ENCODE measurements at places on chromosomes 7 and 10. TPM values are rescaled to one million over a fixed set of nuclear protein-coding genes. Genes with fewer than 3 reads are reported as not detected.

DNA sequence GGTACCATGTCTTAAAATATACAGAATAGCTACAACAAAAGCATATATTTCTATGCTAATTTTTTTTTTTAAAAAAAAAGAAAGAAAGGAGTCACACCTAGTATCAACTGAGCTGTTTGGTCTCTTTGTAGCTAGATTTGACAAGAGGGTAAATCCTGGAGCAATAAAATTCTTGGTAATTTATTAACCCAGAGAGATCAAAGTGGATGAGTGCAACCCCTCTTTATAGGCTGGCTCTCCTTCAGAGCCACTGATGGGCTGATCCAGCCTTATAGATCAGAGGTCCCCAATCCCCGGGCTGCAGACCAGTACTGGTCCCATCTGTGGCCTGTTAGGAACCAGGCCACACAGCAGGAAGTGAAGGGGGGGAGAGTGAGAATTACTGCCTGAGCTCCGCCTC is 19.8 kb upstream of the MRLN start:
- DNase-seq, result no peak

DNA sequence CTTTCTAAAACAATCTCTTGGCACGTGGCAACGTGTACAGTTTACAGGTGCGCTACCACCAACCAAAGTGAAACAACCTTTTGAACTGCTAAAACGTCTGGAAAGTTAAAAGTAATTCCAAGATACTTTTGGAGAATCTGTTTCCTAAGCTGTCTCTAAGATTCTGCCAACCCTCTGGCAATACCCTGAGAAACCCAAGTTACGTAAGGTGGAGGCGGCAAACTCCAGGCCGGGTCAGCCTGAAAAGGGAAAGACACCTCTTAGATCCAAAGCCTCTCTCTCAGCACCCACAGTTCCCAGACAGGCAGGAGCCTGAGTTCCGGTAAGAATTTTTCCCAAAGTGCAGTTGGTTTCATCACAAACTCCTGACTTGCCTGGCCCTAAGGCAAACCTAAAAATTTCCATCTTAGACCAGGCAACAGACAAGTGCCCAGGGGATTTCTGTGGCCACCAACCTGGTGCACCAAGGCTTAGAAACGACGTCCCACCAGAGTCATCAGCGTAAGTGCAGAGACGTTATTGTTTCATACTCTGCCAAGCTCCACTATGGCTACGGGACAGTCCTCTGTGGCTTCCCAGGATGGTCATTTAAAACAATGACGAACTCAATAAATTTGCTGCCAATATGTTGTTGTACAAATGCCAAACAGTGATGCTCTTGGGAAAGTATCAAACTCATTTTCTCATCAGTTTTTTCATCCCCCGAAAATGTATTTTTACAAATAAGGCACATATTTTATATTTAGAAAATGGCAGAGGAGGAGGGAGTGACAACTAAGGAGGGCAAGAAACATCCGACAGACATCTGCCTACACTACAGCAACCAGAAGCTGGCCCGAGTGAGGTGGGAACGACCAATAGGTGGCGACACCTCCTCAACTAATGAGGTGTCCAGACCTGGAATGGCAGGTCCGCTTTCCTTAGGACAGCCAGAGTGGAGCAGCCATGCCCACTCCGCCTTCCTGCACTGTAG is 205.8 kb upstream of the FRMD4A start:
- peak; percentile 95 for DNase-seq

Gene CALML3
- not detected for total RNA-seq

- no peak for DNase-seq
Observed at GRCh38 chr7:121882731-121883130, 9.8 kb downstream of the PTPRZ1 start.

- peak; percentile 95 for DNase-seq
Observed at GRCh38 chr10:132961787-132962622, 19.6 kb upstream of the CFAP46 start.

Gene DOCK1
- total RNA-seq, result 72.9 TPM

- DNase-seq, result no peak
Observed at GRCh38 chr7:16691241-16691640, 45.3 kb downstream of the BZW2 start.

DNA sequence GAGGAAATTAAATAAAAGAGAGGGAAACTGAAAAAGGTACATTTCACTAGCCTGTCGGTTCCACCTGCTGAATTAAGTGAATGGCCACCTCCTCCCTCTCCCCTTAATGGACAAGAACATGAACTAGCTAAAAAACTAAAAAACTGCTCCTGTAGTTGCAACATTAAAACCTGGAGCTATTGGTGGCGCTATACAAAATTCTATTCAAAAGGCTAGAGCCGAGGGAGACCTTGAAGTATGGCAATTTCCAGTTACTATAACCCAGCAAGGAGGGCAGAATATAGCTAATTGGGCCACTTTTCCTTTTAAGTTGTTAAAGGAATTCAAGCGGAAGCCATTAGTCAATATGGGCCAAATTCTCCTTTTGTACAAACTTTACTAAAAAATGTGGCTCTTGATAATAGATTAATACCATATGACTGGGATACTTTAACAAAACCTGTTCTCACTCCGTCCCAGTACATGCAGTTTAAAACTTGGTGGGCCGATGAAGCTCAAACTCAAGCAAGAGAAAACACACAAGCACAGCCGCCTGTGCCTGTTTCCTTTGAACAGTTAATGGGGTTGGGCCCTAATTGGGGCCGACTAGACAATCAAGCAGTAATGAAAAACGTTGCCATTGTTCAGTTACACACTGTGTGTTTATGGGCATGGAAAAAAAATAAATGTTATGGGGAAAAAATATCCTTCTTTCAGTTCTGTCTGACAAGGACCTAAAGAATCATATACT is 6.5 kb upstream of the CHST3 start:
- DNase-seq, result no peak

- peak; percentile 64 for DNase-seq
Observed at GRCh38 chr7:98872328-98872924, 2.6 kb upstream of the TMEM130 start.

DNA sequence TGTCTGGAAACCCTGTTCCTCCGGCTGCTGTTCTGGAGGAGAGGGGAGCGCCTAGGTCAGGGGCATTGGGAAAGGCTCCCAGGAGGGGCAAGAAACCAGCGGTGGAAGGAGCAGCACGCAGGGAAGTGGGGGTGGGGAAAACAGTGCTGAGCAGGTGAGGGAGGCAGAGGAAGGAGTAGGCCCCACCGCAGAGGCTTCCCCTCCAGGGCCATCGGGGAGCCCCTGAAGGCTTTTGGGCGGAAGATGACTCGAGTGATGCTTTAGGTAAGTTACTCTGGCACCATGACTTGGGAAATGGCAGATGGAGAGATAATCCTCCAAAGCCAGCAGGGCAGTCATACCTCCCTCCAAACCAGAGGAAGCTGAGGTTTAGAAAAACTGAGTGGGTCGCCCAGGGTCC is 106.5 kb upstream of the ANLN start:
- peak; percentile 55 for DNase-seq

DNA sequence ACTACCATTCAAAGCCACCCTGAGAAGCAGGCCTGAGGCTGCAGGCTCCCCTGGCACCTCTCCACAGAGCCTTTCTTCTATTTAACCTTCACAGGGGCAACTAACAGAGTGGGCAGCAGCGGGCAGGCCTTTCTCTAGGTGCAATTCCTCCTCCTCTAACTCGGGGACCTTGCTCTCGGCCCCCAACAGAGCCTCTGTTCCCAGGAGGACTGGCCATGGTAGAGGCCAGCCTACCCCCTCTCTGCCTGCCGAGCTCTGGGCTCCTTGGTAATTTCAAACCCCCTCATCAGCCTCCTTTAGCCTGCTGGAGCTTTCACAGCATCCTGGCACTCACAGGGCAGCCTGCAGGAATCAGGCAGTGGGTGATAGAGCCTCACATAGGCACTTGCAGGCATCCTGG is 920.8 kb upstream of the ZNF722 start:
- no peak for DNase-seq

GRCh38 chr10:88512599-88512998 is 70.5 kb downstream of the RNLS start:
- no peak for DNase-seq

DNA sequence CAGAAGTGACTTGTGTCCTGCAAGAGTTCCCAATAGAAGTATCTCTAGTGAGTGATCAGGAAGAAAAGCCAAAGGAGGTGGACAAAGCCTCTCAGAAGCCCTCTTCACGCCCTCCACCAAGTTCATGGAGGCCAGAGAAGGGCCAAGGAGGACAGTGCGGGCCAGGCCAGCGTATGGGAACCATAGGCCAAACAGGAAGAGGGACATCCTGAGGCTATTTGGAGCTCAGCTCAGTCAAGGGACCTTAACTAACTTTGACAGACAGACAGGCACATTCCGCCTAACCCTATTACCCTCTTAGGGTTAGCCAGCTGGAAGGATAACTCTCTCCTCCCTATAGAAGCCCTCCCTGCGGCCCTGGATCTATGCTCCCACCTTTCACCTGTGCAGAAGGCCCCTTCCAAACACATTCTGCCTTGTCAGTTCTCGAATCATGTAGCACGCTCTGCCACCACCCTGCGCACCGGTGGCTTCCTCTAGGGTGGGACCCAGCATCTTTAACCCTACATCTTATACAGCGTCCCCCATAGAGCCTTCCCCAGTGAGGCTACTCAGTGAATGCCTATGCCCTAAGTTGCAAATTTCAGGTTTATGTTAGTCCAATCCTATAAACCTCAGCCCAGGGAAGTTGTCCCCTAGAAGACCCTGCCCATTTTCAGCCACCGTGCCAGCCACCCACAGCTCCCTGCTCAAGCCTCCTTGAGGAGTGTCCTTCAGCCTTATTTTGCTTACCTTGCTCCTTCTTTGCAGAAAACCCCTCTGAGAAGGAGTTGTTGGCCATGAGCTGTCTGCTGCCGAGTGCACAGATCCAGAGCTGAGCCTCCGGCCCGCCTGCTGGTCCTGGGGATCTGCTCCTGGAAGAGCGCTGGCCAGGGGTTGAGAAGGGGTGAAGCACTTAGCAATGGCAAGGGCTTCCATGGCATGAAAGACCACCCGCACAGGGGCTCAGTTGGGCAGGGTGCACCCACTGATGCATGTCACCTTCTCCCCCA is 36.9 kb downstream of the FRMPD2 start:
- DNase-seq, result no peak

GRCh38 chr7:107810626-107811025 is 7.6 kb upstream of the SLC26A3 start:
- DNase-seq, result peak; percentile 45

DNA sequence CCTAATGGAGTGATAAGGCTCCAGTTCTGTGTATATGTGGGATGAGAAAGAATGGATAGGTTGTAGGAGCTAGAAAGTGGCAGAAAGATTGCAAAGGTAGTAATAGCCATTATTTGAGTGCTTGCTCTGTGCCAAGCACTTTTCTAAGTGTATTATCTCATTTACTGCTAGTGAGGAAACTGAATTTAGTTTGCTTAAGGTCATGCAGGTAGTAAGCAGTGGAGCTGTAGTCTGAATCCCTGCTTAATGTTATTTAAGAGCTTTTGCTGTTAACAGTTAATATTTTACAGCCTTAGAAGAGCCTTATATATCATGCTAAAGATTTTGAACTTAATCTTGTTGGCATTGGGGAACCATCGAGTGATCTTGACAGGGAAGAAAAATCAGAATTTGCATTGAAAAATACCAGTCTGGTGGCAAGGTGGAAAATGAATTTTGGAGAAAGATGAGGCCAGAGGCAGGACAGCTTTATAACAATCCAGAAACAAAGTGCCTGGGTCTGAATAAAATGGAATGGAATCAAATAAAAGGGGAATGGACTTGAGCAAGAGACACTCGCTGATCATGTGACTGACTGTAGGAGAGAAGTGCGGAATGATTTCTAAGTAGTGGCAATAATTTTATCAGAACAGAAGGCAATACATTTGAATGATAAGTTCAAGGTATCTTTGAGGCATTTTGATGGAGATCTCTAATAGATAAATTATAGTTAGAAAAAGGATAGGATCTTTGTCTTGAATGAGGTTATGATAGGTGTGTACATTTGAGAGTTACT is 15.2 kb downstream of the CAPZA2 start:
- no peak for DNase-seq

DNA sequence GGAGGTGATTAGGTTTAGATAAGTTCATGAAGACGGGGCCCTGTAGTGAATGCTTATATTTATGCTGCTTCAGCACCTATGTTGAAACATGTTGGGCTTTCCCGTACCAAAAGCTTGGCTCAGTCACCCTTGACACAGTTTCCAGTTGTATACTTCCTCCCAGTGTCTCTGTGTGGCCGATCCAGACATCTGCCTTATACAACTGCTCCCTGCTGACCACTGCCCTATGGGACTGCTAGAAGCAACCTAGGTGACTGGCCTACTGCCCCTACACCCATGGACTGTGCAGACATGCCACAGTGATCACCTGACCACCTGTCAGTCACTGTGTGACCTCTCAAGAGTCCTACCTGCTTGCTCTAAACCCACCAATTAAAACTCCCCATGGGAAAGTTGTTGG is 22.6 kb upstream of the TSPAN13 start:
- DNase-seq, result no peak

GRCh38 chr10:63154546-63155387 is 21.6 kb downstream of the NRBF2 start:
- DNase-seq, result no peak

DNA sequence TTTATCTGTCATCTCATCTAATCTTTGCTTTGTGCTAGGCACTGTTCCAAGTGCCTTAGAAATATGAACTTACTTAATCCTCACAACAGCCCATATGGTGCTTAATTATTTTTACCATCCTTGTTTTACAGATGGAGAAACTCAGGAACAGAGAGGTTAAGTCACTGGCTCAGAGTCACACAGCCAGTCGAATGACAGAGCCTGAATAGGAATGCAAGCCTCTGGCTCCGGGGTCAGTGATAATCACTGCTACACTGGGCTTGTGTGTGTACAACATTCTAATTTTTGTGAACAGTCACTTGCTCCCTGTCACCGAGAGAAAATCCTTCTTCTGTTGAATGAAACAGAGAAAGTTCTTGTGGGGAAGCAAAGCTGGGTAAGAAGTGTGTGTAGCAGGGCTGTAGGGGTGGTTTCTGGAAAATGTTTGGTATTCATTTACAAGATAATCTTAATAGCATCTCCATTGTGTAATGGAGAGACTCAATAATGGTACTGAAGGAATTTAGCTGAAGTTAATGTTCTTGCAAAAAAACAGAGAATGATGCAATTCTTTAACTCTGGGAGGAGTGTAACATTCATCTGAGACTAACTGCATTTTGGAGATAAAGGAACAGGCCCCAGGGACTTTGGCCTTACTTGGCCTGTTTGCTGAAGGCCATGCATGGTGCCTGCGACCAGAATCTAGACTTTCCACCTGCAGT is 290.6 kb downstream of the FRMD4A start:
- DNase-seq, result no peak

Gene CCL24
- not detected for total RNA-seq

Gene PRPS1L1
- total RNA-seq, result not detected

DNA sequence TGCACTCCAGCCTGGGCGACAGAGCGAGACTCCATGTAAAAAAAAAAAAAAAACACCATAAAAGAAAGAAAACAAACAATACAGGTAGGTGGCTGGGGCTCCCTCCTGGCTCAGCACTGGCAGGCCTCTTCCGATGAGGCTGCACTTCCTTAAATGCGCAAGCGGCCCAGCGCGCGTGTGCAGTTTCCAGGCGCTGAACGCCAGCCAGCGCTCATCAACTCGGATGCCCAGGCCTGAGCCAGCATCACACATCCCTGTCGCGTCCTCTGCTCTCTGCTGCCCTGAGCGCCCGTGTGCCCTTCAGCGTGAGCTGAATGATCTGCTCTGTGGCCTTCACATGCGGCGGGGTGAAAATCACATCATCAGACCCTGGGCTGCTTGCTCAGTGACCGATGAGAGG is 31.8 kb downstream of the NUDT1 start:
- no peak for DNase-seq

Gene ATP6V1F
- 137 TPM for total RNA-seq

GRCh38 chr10:112917681-112918080 is 32.4 kb upstream of the TCF7L2 start:
- DNase-seq, result no peak

All from endodermal cell (in vitro differentiated cells).